ENCODE measurements at places on chromosomes 5 and 9.

DNA sequence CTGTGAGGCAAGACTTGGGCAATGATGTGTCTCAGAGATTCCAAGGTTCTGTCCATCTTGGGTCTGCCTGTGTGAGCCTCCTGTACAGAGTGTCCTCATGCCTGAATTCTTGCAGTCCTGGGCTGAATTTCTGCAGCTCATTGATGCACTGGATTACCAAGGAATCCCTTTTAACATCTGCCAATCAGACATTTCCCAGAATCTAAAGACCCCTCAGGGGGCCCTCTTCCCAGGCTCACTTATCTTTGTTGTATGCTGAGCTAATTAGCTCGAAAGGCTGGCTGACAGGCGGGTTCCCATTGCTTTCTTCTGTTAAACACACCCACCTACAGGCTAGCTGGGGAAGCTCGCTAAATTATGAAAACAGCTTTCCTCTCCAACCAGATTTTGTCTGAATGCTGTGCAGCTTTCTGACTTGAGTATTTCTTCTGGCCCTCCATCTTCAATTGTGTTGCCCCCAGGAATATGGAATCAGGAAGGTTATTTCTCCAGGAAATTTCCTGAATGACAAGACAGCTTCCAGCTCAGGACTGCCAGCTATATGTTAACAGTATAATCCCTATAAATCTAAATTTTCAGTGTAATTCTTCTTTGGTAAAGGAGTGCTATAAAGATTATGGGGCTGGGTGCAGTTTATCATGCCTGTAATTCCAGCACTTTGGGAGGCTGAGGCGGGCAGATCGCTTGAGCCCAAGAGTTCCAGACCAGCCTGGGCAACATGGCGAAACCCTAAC is at the start of gene LIX1:
Gene LIX1, minus strand, starts transcription at position 91 of the 734 bp plus-strand sequence. Its CDS starts 35 bp downstream, at position 56.
- DNase-seq: peak; percentile 8

- DNase-seq: no peak
Measured at GRCh38 chr5:105015098-105015497, 1452.5 kb upstream of the NUDT12 start.

DNA sequence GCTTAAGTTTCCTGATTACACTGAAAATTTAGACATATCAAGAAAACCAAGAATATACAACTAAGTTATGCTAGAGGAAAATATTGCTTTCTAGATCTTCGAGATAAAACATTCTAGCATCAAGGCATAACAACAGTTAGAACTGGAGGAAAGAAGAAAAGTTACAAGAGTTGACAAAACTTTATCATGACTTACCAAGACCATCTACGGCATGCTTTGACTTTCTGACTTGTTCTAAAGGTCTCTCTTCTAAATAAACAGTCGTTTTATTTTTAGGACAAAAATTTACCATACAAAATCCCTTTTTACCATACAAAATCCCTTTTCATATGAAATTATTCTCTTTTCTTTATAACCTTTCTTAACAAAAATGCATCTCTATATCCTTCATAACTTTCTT is 1110.1 kb upstream of the CDH10 start:
- DNase-seq: no peak

DNA sequence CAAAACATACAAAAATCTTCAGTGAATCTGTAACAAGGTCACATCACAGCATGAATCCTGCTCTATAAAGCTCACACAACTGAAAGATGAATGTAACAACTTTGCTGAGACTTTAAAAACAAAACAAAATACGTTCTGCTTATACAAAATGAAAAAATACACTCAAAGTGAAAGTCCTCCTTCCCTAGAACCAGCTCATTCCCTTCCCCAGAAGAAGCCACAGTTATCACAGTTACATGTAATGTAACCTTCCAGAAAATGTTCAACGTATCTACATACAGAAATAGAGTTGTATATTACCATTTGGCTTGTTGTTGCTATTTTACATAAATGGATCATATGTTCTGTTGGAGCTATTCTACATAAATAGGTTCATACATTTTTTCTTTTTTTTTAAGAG is 2.6 kb downstream of the AUH start:
- DNase-seq: no peak

DNA sequence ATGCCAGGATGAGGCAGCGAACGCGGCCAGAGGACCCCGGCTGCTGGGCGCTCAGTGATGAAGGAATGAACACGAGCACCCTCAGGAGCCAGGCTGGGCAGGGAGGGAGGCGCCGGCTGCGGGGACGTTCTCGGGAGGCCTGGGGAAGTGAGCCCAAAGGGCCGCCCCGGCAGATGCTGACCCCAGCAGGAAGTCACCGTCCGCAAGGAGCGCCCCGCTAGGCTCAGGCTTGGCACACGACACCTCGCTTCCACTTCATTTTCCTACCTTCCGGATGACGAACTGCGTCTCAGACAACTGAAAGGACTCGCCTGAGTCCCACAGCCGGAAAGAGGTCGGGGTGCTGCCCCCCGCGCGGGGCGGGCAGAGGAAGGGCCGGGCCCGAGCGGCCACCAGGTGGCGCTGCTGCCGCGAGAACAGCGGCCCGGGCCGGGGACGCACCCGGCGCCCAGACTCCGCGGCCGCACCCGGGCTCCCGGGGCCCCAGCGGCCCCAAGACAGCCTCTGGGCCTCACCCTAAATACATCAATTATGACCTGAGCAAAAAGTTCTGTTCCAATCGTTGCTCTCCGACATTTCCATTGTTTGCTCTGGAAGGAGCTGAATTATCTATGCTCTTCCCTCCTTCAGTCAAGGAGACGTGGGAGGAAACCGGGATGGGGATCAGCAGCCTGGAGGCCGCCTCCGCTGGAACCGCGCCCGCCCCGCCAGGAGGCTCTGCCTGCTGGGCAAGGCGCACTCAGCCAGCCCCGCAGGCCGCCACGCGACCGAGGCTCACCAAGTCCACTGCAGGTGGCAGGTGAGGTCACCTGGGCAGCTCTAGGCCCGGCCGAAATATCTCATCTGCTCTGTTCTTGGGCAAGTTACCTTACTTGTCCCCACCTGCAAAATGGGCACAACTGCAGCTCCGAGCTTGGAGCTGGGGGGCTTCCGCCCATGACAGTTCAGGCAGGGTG is 107.0 kb downstream of the ZNF354C start:
- peak; percentile 29 for DNase-seq

DNA sequence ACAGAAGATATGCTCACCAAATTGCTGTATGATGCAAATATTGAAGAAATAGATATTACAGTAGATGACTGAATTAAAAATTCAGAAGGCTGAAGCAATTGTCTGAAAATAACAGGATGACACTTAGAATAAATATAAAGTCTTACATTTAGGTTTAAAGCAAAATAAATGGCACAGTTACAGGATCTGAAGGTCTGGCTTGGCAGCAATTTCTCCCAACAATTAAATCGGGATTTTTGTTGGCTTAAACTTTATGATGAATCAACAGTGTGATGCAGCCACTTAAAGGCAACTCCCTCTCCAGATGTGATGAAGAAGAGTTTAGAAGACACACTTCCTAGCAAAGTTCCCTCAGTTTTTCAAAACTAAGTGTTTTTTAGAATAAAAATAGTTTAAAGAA is 80.5 kb downstream of the NREP start:
- peak; percentile 47 for DNase-seq

- no peak for DNase-seq
Measured at GRCh38 chr9:92650296-92650695, 19.6 kb downstream of the IPPK start.

GRCh38 chr9:2269778-2270177 is 254.6 kb downstream of the SMARCA2 start:
- DNase-seq: no peak

DNA sequence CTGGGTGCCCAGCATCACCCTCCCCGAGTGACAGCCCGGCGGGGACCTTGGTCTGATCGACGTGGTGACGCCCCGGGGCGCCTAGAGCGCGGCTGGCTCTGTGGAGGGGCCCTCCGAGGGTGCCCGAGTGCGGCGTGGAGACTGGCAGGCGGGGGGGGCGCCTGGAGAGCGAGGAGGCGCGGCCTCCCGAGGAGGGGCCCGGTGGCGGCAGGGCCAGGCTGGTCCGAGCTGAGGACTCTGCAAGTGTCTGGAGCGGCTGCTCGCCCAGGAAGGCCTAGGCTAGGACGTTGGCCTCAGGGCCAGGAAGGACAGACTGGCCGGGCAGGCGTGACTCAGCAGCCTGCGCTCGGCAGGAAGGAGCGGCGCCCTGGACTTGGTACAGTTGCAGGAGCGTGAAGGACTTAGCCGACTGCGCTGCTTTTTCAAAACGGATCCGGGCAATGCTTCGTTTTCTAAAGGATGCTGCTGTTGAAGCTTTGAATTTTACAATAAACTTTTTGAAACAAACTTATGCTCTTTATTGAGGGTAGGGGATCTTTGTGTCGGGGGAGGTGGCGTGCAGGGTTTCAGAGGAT is 1.3 kb downstream of the GADD45G start:
- peak; percentile 84 for DNase-seq

- DNase-seq: peak; percentile 70
Measured at GRCh38 chr9:88197016-88197415, 58.7 kb upstream of the SPATA31C2 start.

GRCh38 chr5:146068206-146068605 is 37.2 kb downstream of the PLAC8L1 start:
- DNase-seq: no peak

DNA sequence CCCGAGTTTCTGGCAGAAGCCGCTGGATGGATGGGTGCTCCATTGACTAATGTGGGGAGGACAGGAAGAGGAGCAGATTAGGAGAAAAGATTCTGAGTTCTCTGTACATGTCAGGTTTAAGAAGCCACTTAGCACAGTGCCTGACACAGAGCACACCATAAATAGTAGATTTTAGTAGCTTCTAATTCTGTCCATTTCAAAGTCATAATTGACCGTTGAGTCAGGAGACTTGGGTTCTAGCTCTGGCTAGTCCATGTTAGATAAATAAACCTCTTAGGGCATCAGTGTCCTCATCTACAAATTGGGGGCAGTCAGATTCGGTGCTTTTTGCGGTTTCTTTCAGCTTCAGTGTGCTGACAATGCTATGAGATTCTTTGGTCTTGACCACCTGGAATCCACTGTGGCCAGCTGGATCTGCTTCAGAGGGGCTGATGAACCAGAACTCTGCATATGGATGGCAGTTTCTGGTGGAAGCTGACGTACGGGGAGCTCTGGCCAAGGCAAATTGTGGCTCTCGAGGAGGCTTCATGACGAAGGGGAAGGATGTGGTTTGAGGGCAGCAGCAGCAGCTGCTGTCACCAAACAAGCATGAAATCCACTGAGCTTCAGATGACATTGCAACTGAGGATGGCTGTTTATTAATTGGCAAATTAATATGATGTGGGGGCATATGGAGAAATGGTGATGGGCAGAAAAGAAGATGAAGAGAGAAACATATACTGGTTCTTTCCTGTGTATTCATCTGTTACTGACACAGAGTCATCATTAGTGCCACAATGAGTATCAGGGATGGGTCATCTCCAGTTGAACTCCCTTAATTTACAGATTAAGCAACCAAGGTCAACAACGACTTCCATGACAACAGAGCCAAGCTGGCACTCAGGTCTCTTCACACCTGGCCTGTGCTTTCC is 134.4 kb downstream of the AOPEP start:
- peak; percentile 87 for DNase-seq
